NCI-H510A treated with DMSO at 0.1 percent for 48 hours (cell line): ENCODE measurements at places on chromosomes 1 and 21.

DNA sequence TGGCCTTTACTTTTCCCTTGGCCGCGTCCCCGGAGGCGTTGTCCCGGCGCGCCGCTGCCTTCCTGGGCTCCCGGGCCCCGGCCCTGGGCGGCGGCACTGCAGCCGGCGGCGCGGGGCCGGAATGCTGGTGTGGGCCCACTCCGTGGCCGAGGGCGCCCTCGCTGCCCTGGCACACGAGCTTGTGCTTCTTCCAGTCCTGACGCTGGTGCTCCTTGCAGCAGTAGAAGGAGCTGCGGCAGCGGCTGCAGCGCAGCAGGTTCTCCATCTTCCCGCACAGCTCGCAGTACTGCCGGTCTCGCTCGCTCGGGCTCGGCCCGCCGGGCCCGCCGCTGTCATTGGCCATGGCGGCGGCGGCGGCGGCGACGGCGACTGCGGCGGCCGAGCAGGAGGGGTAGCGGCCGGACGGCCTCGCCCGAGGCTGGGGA lies 529 bp downstream of the EGLN1 start:
- DNase-seq = no peak

DNA sequence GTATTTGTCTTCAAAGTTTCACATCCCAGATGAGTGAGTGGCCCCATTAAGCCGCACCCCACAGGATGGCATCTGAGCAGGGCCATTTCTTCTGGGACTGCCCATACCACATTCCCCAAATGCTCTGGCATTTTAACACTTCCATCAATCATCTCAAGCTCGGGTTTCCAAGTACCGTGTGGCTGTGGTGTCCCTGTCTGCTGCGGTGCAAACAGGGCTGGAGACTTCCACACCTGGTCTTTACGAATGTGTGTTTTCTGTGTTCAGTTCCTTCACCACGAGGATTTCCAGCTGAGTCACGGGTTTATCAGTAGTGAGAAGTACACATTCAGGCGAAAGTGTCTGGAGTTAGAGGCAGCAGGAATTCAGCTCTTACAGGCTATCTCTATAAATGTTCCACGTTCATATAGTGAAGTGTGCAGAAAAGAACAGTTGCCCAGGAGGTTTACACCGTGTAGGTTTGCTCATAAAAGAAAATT lies 195.2 kb downstream of the RHOU start:
- no peak for DNase-seq

- no peak for DNase-seq
Measured at GRCh38 chr1:15088281-15088971, 65.1 kb upstream of the TMEM51 start.

DNA sequence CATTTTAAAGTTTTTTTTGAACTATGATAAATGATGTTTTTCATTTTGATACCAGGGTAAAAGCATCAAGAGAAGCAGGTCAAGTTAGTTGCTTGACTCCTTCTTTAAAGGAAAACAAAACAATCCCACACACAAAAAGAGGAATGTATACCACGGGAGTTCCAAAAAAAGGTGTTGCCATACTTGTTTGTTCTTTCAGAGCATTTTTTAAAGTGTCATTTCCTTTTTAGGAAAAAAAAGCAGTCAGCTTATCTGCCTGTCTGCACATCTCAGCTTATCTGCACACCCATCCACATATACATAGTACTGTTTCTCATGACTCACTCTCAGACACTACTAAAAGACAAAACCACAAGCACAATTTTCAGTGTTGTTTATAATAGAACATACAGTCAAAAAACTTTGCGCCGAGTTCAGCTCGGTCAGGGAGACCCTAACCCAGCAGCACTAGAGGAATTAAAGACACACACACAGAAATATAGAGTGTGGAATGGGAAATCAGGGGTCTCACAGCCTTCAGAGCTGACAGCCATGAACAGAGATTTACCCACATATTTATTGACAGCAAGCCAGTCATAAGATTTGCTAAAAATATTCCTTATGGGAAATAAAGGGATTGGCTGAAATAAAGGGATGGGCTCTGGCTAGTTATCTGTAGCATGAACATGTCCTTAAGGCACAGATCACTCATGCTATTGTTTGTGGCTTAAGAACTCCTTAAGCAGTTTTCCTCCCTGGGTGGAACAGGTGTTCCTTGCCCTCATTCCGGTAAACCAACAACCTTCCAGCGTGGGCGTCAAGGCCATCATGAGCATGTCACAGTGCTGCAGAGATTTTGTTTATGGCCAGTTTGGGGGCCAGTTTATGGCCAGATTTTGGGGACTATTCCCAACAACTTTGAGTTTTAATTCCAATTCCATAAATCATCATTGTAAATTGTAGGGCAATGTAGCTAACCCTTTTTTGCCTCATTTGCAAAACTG lies 11.4 kb upstream of the MNDA start:
- no peak for DNase-seq

DNA sequence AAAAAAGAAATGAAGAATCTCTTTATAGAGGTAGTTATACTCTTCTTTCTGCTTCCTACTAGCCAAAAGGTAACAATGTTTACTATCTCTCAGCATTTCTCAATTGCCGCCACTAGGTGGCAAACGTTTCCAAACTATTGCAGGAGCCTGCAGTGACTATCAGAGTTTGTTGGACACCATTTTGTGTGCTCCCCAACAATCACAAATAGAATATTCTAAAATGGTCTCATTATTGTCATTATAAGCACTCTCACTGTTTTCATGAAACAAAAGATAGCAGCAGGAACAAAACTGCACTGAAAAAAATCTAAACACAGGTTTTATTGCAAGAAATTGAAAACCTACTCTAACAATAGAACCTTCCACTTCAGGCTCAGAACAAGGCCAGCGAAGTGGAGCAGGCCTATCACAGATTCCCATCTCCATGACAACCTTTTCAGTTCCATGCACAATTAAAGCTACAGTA lies 83.9 kb upstream of the PLPPR4 start:
- DNase-seq = peak; percentile 89

DNA sequence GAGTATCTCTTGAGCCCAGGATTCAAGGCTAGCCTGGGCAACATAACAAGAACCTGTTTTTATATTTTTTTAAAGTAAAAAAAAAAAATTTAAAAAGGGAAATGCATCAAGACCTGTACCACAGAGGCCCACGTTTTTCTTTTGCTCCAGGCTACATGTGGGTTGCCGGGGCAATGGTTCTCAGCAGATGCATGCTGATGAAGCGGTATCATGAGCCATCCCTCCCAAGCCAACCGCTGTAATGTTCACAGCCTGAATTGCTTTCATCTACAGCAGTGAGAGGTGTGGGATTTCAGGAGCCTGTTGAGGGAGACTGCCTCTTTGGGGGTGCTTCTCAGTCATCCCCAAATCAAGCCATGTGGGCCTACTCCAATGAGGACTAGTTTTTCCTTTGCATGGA lies 60.5 kb downstream of the CD58 start:
- no peak for DNase-seq
